ENCODE measurements at places on chromosomes 1 and 21.

GRCh38 chr1:198162091-198162767 is 5.4 kb downstream of the NEK7 start:
- no peak for DNase-seq

DNA sequence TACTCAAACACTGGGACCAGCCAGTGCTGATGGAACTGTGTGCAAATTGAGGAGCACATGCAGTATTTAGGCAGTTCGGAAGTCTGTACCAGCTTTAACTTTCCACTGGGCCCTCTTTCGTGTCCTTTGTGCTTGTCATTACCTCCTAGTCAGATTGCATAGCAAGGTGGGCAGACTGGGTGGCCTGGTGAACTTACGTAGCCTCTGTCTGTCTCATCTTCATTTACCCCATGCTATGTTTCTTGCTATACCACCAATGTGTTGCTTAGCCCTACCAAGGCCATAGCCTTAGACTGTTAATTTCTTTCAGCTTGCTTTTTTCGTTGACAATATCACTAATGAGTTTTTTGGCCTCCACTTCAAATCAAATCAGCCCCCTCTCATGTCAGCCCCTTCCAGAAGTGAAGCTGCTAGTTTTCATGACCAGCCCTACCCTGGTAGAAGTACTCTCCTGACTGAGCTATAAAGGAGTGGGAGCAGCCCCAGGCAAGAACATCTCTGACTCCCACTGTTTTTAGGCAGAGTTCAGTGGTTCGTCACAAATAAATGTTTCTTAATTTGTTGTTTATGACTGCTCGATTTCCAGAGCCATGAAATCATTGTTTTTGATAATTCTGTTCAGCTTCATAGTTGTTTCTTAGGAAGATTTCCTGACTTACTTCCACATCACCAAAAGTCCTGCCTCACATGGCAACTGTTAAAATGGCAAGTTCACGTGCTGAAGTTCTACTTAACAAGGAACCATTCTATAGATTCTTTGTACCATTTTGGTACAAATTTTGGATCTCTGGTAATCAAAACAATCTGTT is 19.3 kb downstream of the PRKACB start:
- DNase-seq, result no peak

GRCh38 chr1:192657760-192658159 is 21.8 kb downstream of the RGS13 start:
- no peak for DNase-seq

- no peak for DNase-seq
Observed at GRCh38 chr1:164443166-164443565, 115.8 kb upstream of the PBX1 start.

GRCh38 chr21:34916446-34916845 is 132.7 kb downstream of the RUNX1 start:
- DNase-seq, result no peak

DNA sequence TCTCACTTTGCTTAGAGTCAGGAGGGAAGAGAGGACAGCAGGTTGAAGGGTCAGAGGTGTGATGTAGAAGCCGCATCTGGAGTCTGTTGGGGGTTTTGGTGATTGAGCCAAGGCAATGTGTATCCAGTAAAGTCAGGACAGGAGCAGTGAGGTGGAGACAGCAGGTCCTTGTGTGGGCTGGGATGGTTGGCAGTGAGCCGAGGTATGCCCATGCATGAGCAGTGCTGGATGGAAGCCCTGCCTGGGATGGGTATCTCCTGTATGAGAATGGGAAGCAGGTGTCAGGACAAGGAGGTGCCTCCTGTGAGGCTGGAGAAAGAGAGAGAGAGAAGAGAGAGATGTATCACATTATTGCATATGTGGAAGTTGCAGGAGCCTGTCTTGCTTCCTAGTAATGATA is 90.0 kb downstream of the OBSCN start:
- DNase-seq, result no peak

DNA sequence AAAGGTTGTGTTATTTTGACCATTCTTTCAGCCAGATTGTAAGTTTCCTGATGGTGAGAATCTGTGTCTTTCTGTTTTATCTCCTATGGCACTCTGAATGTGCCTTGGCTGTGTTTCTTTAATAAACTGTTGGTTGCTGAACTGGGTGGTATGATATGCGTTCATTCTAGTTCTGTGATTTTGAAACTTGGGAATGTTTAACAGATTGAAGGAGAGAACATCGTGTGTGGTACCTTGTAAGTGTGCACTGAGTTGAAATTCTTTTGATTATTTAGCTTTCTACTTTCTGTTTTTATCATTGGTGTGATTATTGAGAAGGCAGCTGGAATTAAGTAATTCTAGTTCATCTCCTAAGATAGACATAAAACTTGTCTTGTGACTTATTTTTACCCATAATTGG is 4.6 kb downstream of the BACH1 start:
- no peak for DNase-seq

Data from stimulated activated naive CD8-positive, alpha-beta T cell treated with anti-CD3 and anti-CD28 coated beads, Interleukin-15, amount 100 ng/mL, for 72 hours (primary cell).